ENCODE measurements at places on chromosomes 6 and 20. TPM values are rescaled to one million over a fixed set of nuclear protein-coding genes. Genes with fewer than 3 reads are reported as not detected.

SLC18B1 gene
- total RNA-seq = 3.4 TPM

ARMC12 gene
- total RNA-seq = 0.26 TPM

NNAT gene
- total RNA-seq = not detected

PGBD1 gene
- total RNA-seq = 4.9 TPM

MRPS26 gene
- 23.7 TPM for total RNA-seq

R3HDML gene
- not detected for total RNA-seq

CST11 gene
- total RNA-seq = not detected

C6orf58 gene
- not detected for total RNA-seq

FERMT1 gene
- total RNA-seq = 6.4 TPM

OR2J3 gene
- not detected for total RNA-seq

MYCT1 gene
- total RNA-seq = 6.0 TPM

SLC12A5 gene
- 0.07 TPM for total RNA-seq

FILIP1 gene
- total RNA-seq = 0.33 TPM

SDCBP2 gene
- 1.8 TPM for total RNA-seq

OXT gene
- total RNA-seq = not detected

BPIFB4 gene
- total RNA-seq = not detected

PLCB4 gene
- total RNA-seq = 6.9 TPM

LAMP5 gene
- 0.69 TPM for total RNA-seq

WFDC5 gene
- total RNA-seq = not detected

CALHM5 gene
- total RNA-seq = 12.1 TPM

IL17F gene
- total RNA-seq = not detected

PCSK2 gene
- not detected for total RNA-seq

RNF39 gene
- 0.07 TPM for total RNA-seq

All from smooth muscle cell of the pulmonary artery (primary cell).